Germinal center (tissue), 1 donor: ENCODE measurements at places on chromosomes 6 and 20.

GRCh38 chr20:37945091-37945547 lies 42.2 kb downstream of the VSTM2L start:
- no peak for DNase-seq

- DNase-seq, result peak; percentile 81
Measured at GRCh38 chr6:37222125-37222967, 35.2 kb upstream of the TBC1D22B start.

DNA sequence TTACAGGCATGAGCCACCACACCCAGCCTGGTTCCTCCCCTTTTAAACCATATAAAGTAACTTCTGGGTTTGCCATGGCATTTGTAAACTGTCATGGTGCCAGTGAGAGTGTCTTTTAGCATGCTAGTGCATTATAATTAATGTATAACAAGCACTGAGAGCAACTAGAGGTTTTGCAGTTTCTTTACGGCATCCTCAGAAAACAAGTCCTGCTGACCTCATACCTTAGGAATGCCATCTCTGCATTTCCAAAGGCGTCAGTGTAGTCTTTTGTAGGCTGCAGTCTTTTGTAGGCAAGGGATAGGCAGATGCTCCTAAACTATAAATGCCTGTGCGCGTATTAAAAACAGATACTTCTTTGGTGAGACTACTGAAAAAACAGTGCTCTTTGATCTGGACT lies 75.0 kb upstream of the EZR start:
- DNase-seq, result no peak

- no peak for DNase-seq
Measured at GRCh38 chr20:24587384-24588046, 118.1 kb downstream of the SYNDIG1 start.

DNA sequence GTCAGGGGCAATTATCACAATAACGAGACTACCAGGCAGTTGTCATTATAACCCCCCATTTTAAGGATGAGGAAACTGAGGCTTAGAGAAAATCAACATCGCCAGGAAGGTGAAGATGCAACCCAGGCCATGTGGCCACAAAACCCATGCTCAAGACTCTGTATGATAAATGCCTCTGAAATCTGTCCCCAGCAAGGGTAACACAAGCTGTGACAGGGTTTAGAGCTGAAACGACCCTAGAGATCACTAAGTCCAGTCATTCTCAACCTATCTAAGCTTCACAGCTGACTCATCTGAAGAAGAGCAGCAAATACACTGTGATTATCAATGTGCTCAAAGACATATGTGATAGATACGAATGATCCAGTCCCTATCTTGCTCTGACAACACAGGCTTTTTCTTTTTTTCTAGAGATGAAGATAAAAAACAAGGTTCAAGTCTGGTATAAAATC lies 47.0 kb downstream of the ARHGAP18 start:
- DNase-seq, result no peak

- DNase-seq, result no peak
Measured at GRCh38 chr6:52662031-52662430, 8.9 kb upstream of the TMEM14A start.

DNA sequence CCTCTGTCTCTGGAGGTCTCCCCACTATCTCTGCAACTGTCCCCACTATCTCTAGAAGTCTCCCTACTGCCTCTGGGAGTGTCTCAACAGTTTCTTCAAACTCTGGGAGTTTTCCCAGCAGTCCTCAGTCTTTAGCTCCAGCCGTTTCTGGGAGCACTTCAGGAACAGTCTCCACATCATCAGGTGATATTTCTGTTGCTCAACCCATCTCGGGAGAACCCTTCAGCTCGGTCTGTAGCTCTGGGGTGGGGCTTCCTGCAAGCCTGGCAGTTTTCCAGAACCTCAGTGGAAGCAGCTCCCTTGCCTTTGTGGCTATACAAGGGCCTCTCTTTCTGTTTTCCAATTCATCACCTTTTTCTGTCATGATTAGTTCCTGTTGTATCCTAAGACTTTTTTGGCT lies 3.0 kb upstream of the SFTA2 start:
- DNase-seq, result no peak

GRCh38 chr6:4281341-4282293 lies 146.2 kb upstream of the ECI2 start:
- peak; percentile 33 for DNase-seq

GRCh38 chr6:27771235-27771634 lies 141.0 kb downstream of the OR2B2 start:
- DNase-seq, result no peak

- DNase-seq, result no peak
Measured at GRCh38 chr20:43477193-43477592, 19.5 kb downstream of the SRSF6 start.

- no peak for DNase-seq
Measured at GRCh38 chr6:126753606-126754005, 364.9 kb upstream of the RSPO3 start.

DNA sequence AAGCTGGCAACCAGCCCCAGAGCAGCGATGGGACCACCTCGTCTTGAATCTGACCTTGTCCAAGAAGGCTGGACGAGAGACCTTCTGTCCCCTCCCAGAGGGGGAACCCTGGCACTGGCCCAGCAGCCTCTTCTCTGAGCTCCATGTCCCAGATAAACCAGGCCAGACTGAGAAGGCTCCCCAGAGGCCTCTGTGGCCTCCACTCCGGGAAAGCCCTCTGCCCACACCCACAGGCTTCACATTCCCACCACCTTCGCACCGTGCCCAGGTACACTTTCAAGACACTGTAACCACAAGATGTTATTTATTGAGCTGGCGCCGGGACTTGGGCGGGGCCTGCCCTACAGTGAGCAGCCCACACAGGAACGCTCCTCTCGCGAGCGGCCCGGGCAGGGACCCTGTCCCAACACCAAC lies 33.2 kb downstream of the ADA start:
- no peak for DNase-seq

- DNase-seq, result no peak
Measured at GRCh38 chr20:23125625-23126191, 39.6 kb upstream of the CD93 start.

GRCh38 chr6:12622566-12622965 lies 94.0 kb upstream of the PHACTR1 start:
- DNase-seq, result no peak

GRCh38 chr20:22931653-22932608 lies 103.2 kb upstream of the SSTR4 start:
- DNase-seq, result no peak

- DNase-seq, result no peak
Measured at GRCh38 chr6:167806061-167806700, 20.5 kb upstream of the AFDN start.

DNA sequence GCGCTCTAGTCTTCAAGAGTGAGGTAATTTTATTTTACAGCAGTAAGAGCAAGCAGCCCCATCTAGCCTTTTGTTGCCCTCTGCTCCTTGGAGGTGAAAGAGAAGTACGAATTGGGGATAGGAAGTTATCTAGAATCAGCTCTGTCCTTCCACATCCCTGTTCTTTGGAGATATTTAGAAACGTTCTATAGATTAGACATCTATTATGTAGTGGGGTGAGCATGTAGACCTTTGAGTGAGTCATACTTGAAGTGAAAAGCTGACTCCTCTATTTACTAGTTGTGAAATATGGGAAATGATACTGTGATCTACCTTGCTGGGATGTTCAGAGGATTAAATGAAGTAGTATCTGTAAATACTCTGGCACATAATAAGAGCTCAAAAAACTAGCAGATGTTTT lies 36.0 kb upstream of the SLC35D3 start:
- no peak for DNase-seq

DNA sequence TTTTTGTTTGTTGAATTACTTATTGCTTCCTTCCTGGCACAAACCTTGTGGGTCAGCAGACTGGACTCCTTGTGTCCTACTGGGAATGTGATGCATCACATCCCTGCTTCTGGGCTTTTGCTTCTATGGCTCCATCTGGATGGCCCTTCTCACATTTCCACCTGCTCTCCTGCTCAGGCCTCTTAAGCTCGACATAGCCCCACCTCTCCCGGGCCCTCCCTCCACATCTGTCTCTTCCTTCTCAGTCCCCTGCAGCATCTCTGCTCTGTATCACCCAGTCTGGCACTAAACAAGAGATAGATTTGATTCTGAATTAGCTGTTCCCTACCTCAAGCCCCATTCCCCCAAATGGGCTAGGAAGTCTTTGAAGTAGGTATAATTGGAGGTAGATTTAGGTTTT lies 356.8 kb downstream of the DHX35 start:
- DNase-seq, result no peak

DNA sequence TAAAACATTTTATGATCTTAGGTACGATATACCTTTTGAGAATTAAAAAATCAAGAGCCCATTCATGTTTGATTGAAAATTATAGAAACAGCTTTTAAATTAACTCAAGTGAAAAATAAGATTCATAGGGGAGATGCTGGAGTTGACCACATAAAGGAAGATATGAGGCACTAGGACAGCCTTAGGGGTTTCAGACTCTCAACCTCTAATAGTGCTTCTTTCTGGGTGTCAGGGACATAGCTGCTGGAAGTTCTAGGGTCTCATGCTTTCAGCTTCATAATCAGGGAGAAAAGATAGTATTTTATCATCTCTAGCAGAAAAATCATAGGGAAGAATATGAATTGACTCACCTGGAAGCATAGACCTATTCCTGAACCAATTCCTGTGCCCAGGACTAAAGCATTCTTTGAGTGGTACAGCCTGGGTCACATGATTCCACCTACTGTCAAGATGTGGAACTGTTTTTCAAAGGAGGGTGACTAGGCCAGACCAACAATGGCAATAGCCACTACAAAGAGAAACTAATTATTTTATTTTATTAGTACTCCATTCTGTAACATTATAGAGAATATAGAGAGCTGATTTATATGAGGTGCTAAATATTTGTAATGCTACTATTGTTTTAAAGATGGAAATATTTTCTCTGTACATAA lies 27.8 kb upstream of the CENPW start:
- peak; percentile 13 for DNase-seq

DNA sequence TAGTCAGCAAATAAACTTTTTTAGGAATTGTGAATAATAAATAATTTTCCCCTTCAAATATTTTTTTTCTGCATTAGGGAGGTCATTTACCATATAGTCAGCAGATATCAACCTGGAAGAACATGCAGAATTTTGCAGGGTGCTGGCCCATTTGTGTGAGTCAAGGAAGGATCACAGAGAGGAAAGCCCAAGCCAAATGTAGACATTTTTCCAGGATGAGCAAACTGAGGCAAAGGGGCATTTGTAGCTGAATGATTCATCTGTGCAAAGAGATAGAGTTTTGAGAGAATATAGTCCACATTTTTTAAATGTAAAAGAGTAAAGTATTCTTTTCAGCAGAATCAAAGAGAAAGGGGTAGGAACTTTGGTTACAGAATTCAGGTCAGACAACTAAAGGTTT lies 555.5 kb upstream of the MARCKS start:
- no peak for DNase-seq

DNA sequence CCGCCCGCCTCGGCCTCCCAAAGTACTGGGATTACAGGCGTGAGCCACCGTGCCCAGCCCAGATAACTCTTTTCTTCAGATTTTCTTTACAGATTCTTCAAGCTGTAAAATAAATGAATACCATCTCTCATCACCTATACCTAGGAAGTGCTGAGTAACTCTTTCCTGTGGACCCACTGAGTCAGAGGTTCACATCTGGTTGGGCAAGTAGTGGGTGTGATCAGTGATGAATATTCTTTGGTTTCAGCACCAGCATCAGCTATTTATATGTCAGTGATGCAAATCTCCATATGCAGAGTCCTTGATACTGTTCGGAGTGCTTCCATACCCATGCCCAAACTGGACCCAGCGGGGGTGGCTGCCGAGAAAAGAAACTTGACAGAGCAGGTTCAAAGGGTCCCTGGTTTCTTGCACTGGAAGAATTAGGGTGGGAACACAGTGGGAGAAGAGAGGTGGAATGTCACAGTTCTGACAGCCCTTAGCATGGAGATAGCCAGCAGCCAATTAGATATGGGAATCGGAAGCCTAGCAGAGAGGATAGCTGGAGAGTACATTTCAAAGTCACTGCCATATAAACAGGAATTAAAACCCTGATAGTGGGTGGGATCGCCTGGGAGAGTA lies 64.9 kb upstream of the DDR1 start:
- no peak for DNase-seq

DNA sequence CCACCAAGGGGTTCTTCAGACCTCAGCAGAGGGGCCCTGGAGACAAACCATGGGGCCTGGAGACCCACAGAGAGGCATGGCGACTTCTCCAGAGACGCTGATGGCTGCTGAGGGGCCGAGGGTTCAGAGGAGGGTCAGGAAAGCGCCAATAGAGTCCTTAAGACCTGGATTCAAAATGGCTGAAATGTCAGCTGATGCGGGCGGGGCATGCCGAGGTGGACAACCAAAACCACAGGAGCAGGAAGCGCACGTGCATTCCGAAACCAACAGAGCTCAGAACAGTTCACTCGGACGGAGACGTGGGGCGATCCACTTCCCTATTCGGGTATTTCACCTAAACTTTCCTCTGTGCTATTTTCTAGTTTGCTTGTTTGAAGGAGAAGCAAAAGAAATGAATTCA lies 99.9 kb upstream of the RIN2 start:
- DNase-seq, result peak; percentile 62

DNA sequence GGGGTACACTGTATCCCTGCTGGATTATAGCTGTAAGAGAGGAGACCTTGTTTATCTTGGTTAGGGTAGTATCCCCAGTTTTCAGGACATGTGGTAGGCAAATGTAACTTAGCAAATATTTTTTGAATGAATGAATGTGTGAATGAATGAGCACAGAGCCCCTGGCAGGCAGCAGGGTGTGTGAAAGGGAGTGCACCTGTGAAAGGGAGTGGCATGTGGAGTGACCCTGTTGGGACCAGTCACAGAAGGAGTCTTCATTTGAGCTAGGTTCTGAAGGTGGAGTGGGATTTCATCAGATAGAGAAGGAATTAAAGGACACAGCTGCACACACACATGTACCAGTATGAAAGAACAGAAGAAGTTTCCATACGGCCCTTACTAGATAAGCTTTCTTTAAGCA lies 4.9 kb downstream of the SMAP1 start:
- no peak for DNase-seq

DNA sequence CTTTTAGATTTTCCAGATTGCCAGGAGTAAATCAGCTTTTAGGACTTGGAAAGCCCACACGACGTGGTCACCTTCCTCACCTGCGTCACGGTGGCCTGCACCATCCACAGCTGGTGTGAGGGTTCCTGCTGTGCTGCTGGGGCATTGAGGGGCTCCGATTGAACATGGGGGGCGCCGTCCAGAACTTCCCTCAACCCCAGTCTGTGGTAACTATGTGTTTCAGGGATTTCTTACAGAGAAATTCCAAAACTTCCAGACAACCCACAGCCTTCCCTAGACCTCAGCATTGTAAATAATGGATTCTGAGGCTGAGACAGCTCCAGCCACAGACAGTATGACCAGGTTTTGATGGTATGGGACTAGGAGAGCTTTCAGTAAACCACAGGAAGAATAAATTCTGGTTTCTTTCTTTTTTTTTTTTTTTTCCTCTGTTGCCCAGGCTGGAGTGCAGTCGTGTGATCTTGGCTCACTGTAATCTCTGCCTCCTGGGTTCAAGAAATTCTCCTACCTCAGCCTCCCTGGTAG lies 46.7 kb upstream of the IRF4 start:
- DNase-seq, result no peak

GRCh38 chr20:47748069-47748468 lies 37.2 kb downstream of the SULF2 start:
- no peak for DNase-seq

- DNase-seq, result no peak
Measured at GRCh38 chr6:113352029-113352801, 504.9 kb upstream of the MARCKS start.

GRCh38 chr6:33768644-33769120 lies 20.2 kb downstream of the LEMD2 start:
- DNase-seq, result peak; percentile 76

GRCh38 chr6:80938131-80938530 lies 814.4 kb downstream of the TENT5A start:
- DNase-seq, result no peak
